ENCODE measurements at places on chromosomes 2 and 18. TPM values are rescaled to one million over a fixed set of nuclear protein-coding genes. Genes with fewer than 3 reads are reported as not detected.
A peak's percentile ranks its signal among the peaks of the same experiment; 100 is the strongest.

GRCh38 chr2:105129722-105130232 is 91.9 kb downstream of the MRPS9 start:
- H3K4me3 ChIP-seq: no peak overlapping the region
- no peak overlapping the region for H3K27ac ChIP-seq
- H3K4me1 ChIP-seq: peaks cover 31% of the 10 kb centered on the region
- H3K27me3 ChIP-seq: no peaks in the 10 kb centered on the region
- peak; percentile 80 for DNase-seq

- H3K36me3 ChIP-seq: no peaks in the 10 kb centered on the region
- H3K4me3 ChIP-seq: no peak overlapping the region
- H3K27ac ChIP-seq: no peak overlapping the region
- DNase-seq: no peak
Observed at GRCh38 chr2:236886456-236886855, 199.2 kb upstream of the COPS8 start.

Gene GCKR
- total RNA-seq: not detected

GRCh38 chr2:203418271-203418670 is 90.1 kb downstream of the ABI2 start:
- H3K4me3 ChIP-seq: no peak overlapping the region
- no peak overlapping the region for H3K27ac ChIP-seq
- no peak for DNase-seq
- H3K4me1 ChIP-seq: no peaks in the 10 kb centered on the region
- H3K36me3 ChIP-seq: peaks cover 2% of the 10 kb centered on the region

Gene KCNG2
- not detected for total RNA-seq

GRCh38 chr2:173860566-173860965 is 104.6 kb downstream of the SP3 start:
- H3K36me3 ChIP-seq: no peaks in the 10 kb centered on the region
- no peaks in the 10 kb centered on the region for H3K4me1 ChIP-seq
- H3K4me3 ChIP-seq: no peak overlapping the region
- H3K27me3 ChIP-seq: no peaks in the 10 kb centered on the region

DNA sequence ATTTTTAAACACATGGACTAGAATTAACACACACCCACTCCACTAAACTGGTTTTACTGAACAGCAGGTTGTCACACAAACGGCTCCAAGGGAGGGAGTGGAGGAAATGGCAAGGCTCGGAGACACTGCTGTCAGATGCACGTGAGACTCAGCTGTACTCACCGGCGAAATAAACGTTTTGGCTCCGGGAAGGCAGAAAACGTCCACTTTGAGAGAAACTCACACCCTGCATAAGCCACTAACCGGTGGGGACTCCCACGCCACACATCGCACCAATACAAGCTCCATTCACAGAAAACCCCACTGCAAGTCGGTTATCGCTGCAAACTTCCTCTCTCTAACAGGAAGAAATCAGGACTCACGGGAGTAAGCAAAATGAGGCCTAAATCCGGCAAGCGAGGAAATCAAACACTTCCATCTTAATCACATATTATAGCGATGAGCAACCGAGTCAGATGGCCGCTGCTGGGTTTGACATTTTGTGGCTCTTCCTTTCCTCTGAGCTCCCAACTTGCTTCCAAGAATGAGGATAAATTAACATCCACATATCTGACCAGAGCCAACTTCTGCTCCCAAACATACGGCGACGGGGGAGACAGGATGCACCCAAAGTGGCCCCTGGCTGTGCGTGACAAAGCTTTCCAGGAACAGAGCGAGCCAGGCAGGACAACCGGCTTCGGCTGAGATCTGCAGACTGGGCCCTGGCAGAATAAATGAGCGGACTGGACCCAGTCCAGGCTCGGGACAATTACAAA is 63.5 kb downstream of the HDAC4 start:
- no peaks in the 10 kb centered on the region for H3K27me3 ChIP-seq
- H3K27ac ChIP-seq: no peak overlapping the region
- H3K4me3 ChIP-seq: no peak overlapping the region

Gene NUP35
- 26.0 TPM for total RNA-seq

Gene NTSR2
- not detected for total RNA-seq

DNA sequence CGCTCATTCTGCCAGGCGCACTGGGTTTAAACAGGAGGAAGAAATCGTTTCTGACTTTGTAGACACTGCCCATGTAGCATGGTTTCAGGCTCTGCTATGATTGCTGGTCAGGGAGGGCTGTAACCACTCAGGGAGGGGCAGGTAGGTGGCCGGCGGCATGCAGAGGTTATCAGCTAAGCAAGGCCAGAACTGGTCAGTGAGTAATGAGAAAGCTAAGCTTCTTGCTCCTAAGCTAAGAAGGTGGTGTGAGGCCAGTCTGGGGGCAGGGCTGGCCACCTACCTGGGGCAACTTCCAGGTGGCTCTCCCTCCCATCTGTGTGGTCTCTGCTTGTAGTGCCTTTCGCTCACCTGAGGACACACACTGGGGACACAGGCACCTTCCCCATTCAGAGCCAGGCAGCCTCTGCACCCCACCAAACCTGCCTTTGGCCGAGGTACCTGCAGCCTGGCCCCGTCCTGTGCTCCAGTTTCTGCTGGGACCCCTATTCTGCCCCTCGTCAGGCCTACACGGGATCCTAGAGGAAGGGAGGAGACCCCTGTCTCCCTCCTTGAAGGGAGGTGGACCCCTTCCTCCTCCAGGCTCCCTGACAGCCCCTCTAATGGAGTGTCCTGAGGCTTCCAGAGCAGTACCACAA is 195.9 kb downstream of the SEPTIN10 start:
- DNase-seq: no peak
- no peak overlapping the region for H3K27ac ChIP-seq
- H3K4me1 ChIP-seq: no peaks in the 10 kb centered on the region
- no peaks in the 10 kb centered on the region for H3K27me3 ChIP-seq
- H3K36me3 ChIP-seq: no peaks in the 10 kb centered on the region
- H3K4me3 ChIP-seq: no peak overlapping the region

DNA sequence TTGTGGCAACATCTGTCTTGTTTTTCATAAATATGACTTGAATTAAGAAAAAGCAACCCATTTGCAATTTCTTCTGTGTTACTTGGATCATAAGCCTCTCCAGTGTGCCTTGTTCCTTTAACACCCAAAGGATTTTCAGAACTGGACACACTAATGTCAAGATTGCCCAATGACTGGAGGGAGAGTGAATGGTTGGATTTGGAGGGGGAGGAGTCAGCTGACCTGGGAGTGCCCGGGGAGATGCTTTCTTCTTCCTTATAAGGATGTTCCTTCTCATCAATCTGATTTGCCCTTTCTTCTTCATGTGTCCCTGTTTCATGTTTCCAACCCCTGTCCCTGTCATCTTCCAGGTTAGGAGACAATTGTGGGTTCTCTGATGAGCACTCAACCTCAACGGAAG is 48.8 kb downstream of the ALPK2 start:
- H3K36me3 ChIP-seq: no peaks in the 10 kb centered on the region
- H3K27ac ChIP-seq: no peak overlapping the region
- H3K27me3 ChIP-seq: no peaks in the 10 kb centered on the region
- DNase-seq: no peak

Gene TBR1
- total RNA-seq: not detected

DNA sequence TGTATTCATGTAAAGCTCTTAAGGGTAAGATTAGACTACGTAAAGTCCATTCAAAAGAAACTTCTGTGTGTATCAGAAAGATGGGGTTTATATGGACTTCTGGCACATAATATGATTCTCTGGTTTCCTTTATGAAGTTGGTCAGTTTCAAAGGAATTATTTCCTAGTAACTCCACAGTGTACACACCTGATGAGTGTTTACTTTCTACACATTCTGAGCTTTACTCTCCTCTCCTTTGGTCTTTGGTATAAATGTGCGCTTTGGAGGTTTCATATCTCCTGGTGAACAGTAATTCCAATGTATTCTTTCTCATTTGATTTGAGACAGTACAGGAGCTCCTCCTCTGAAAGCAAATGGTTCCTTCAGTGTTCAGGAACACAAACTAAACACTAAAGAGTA is 88.1 kb downstream of the OXER1 start:
- H3K4me3 ChIP-seq: no peak overlapping the region
- H3K27me3 ChIP-seq: no peaks in the 10 kb centered on the region
- H3K4me1 ChIP-seq: no peaks in the 10 kb centered on the region
- H3K36me3 ChIP-seq: peaks cover 2% of the 10 kb centered on the region

GRCh38 chr2:67135208-67135607 is 261.9 kb upstream of the ETAA1 start:
- no peak overlapping the region for H3K4me3 ChIP-seq
- no peaks in the 10 kb centered on the region for H3K36me3 ChIP-seq
- no peak overlapping the region for H3K27ac ChIP-seq

- no peak for DNase-seq
- peaks cover 20% of the 10 kb centered on the region for H3K4me1 ChIP-seq
- no peak overlapping the region for H3K27ac ChIP-seq
- H3K27me3 ChIP-seq: no peaks in the 10 kb centered on the region
- H3K36me3 ChIP-seq: no peaks in the 10 kb centered on the region
Observed at GRCh38 chr2:231640241-231640640, 47.6 kb downstream of the TEX44 start.

GRCh38 chr2:238264072-238264460 is 24.2 kb upstream of the HES6 start:
- no peak overlapping the region for H3K27ac ChIP-seq
- H3K27me3 ChIP-seq: no peaks in the 10 kb centered on the region
- H3K4me3 ChIP-seq: no peak overlapping the region
- DNase-seq: no peak

Gene SERPINB11
- total RNA-seq: not detected

Gene C18orf63
- not detected for total RNA-seq

DNA sequence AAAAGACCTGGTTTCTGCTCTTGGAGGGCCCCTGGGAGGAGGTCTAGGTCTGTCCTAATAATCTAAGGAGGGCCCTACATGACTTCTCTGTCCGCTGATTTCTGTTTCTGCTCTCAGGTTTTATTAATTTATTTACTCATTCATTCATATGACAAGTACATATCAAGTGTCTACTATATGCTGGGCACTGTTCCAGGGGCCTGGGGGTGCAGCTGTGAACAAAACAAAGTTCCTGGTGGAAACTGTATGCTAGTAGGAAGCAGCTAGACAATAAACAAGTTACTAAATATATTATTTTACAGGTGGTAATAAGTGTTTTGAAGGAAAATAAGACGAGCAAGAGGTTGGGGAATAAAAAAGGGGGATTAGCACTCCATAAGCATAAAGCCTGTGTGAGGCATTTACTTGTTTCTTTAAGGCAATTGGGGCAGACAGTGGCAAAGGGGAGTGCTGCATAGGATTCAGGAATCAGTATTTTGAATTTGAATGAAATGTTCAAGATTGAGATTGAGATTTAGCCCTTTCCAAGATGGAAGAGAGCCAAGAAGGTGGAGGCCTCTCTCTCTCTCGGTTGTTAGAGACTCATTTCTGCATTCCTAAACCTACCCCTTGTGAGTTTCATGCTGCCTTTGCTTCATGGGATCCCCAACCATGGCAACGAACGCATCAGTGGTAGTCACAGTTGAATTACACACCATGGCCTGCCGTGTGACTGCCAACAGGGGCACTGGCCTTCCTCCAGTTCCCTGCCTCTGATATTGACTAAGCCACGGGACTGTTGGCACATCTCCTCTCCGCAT is 28.3 kb downstream of the DRC1 start:
- H3K27ac ChIP-seq: no peak overlapping the region
- H3K4me1 ChIP-seq: no peaks in the 10 kb centered on the region
- DNase-seq: no peak

Gene CRYGD
- total RNA-seq: not detected

DNA sequence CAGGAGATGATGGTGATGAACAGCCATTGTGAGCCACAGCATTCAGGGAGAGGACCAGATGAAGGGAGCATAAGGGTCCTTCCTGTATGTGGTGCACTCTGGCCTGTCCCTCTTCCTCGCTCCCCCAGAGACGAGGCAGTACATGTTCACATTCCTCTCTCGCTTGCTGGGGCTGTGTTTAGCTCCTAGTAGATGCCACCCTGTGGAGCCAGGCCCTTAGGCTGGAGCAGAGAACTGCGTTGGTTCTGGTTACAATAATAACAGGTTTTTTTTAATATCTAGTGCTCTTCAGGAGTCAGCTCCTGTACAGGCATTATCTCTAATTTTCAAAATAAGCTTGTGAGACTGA is 171.1 kb upstream of the MYT1L start:
- H3K4me1 ChIP-seq: no peaks in the 10 kb centered on the region
- no peak overlapping the region for H3K4me3 ChIP-seq
- H3K27ac ChIP-seq: no peak overlapping the region
- no peaks in the 10 kb centered on the region for H3K27me3 ChIP-seq

- H3K4me3 ChIP-seq: no peak overlapping the region
- H3K4me1 ChIP-seq: no peaks in the 10 kb centered on the region
- H3K27me3 ChIP-seq: no peaks in the 10 kb centered on the region
- H3K27ac ChIP-seq: no peak overlapping the region
- H3K36me3 ChIP-seq: no peaks in the 10 kb centered on the region
Observed at GRCh38 chr18:48621240-48621639, 82.4 kb downstream of the CTIF start.

DNA sequence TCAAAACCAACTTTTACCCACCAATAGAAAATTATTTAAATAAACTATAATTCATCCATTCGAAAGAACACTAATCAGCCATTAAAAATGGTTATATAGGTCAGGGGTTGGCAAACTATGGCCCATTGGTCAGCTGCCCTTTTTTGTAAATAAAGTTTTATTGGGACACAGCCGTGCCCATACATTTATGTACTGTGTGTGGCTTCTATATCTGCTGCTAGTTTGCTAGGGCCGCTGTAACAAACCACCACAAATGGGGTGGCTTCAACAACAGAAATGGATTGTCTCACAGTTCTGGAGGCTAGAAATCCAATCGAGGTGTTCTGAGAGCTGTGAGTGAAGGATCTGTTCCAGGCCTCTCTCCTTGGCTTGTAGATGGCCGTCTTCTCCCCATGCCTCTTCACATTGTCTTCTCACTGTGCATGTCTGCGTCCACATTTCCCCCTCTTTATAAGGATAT is 7.0 kb upstream of the TXNDC2 start:
- H3K4me3 ChIP-seq: no peak overlapping the region
- no peaks in the 10 kb centered on the region for H3K4me1 ChIP-seq
- no peak for DNase-seq
- no peaks in the 10 kb centered on the region for H3K36me3 ChIP-seq

Gene INPP4A
- total RNA-seq: 22.5 TPM

DNA sequence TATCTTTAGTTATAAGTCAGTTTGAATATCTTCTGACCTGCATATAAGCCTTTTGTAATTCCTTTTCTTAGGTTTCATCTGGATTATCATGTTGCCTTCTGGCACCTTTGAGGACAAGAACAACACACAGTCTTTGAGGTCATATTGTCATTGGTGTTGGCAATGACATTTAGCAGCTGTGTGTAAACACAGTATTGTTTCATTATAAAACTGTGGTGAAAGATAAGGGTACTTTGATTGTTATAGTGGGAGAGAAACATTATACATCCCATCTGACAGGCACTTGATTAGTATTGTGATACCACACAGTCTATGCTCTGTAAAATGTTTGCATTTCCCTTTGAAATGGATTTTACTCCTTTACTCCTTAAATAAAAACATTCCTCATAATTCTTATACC is 313.5 kb downstream of the RPRM start:
- no peak overlapping the region for H3K27ac ChIP-seq
- no peaks in the 10 kb centered on the region for H3K4me1 ChIP-seq
- no peaks in the 10 kb centered on the region for H3K36me3 ChIP-seq

GRCh38 chr18:5693699-5694294 is 150.0 kb upstream of the EPB41L3 start:
- no peak overlapping the region for H3K27ac ChIP-seq
- no peak for DNase-seq
- no peak overlapping the region for H3K4me3 ChIP-seq
- H3K27me3 ChIP-seq: no peaks in the 10 kb centered on the region
- no peaks in the 10 kb centered on the region for H3K36me3 ChIP-seq
- H3K4me1 ChIP-seq: no peaks in the 10 kb centered on the region

GRCh38 chr2:108330979-108331378 is 42.3 kb downstream of the SULT1C2 start:
- no peak for DNase-seq
- H3K27ac ChIP-seq: no peak overlapping the region
- no peak overlapping the region for H3K4me3 ChIP-seq

GRCh38 chr2:48250943-48251342 is 279.0 kb upstream of the STON1 start:
- peaks cover 19% of the 10 kb centered on the region for H3K4me1 ChIP-seq
- no peak overlapping the region for H3K4me3 ChIP-seq
- no peak overlapping the region for H3K27ac ChIP-seq
- no peak for DNase-seq
